Heart right ventricle (tissue), 16 donors: ENCODE measurements at places on chromosomes 3 and 15. TPM values are rescaled to one million over a fixed set of nuclear protein-coding genes. Genes with fewer than 3 reads are reported as not detected.

DNA sequence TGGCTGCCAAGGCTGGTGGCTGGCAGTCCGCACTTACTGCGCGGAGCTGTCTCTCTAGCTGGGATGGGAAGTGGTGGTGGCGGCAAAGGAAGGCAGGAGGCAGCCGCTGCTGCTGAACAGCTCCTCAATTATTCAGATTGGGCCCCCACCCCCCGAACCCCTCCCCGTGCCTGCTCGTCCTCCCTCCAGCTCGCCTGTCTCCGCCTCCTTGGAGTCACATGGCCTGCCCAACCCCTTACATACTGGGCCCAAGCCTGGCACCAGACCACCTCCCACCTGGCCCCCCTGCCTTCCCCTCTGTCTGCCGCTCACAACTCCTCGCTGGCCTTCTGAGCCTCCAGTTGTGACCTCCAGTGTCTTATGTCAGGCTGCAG, at the start of gene SLC7A14:
TSS of gene SLC7A14 (minus strand) at position 139 of the 374 bp plus-strand sequence. CDS start 59,139 bp downstream, outside the sequence.
- no peak for DNase-seq

GRCh38 chr3:196057760-196058331, 24.0 kb downstream of the TFRC start:
- no peak for DNase-seq

GRCh38 chr15:81313686-81314085, 10.3 kb downstream of the STARD5 start:
- no peak for DNase-seq

DNA sequence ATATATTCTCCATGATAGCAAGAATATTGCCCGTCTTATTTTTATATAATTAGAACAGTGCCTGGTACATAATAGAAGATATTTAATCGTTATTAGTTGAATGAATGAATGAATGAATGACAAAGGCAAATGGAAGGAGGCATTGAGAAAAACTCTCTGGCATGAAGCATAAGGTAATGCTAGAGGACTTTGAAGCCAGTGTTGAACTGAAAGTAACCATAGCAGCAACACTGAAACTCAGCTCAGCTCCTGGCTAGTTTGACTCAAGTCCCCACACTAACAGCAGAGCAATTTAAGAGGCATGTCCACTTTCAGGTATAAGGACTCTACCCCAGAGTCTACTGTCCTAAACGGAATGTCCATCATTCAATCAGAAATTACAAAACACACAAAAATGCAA, 227.0 kb downstream of the CPNE4 start:
- no peak for DNase-seq

GRCh38 chr3:124075753-124076152, 83.8 kb upstream of the ROPN1 start:
- no peak for DNase-seq

GRCh38 chr3:178456621-178457285, 79.5 kb upstream of the KCNMB2 start:
- DNase-seq: no peak

DNA sequence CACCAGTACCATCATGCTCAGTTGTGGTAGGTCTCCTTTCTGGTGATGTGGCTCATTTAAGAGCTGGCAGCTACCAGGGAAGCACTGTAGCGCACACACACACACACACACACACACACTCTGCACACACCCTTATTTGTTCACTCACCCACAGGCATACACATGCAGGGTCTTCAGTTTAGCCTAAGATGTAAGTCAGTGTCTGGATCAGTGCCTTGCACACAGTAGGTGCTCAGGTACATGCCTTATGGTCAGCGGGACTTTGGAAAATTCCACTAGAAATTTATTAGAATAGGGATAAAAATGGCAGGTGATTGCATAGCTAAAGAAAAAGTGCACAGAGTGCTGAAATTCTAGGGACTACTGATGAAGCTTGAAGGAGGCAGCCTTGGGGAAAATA, 23.6 kb downstream of the XYLB start:
- DNase-seq: no peak

GRCh38 chr15:75697523-75697922, 15.1 kb downstream of the CSPG4 start:
- DNase-seq: no peak

- no peak for DNase-seq
Observed at GRCh38 chr15:92925454-92925853, 25.3 kb downstream of the CHD2 start.

DNA sequence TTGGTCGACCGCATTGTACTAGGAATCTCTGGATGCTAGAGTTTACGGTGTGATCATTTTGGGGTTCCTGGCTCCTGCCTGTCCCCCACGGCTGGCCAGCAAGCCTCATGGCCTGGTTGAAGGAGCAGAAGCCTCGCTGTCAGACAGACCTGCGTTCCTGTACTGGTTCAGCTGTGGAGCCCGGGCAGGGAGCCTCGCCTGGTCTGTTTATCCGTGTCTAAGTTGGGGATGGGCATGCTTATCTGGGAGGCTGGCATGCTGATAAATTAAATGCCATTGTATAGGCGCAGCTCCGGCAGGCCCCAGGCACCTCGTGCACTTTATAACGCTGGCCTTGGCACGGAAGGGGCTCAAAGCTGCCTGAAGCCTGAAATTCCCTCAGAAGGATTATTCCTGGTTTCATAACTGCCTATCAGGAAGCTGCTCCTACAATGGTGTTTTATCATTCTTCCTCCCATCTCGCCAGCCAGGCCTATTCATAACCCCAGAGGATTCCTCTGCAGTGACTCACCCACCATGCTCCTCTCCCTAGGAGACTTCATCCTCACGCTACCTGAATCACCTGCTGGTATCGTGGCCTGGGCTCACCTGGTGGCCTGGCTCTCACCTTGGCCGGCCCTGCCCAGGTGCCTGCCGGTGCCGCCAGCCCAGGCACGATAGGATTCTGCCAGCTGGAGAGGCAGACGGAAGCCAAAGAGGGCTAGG, 110.9 kb downstream of the ASB7 start:
- no peak for DNase-seq

DNA sequence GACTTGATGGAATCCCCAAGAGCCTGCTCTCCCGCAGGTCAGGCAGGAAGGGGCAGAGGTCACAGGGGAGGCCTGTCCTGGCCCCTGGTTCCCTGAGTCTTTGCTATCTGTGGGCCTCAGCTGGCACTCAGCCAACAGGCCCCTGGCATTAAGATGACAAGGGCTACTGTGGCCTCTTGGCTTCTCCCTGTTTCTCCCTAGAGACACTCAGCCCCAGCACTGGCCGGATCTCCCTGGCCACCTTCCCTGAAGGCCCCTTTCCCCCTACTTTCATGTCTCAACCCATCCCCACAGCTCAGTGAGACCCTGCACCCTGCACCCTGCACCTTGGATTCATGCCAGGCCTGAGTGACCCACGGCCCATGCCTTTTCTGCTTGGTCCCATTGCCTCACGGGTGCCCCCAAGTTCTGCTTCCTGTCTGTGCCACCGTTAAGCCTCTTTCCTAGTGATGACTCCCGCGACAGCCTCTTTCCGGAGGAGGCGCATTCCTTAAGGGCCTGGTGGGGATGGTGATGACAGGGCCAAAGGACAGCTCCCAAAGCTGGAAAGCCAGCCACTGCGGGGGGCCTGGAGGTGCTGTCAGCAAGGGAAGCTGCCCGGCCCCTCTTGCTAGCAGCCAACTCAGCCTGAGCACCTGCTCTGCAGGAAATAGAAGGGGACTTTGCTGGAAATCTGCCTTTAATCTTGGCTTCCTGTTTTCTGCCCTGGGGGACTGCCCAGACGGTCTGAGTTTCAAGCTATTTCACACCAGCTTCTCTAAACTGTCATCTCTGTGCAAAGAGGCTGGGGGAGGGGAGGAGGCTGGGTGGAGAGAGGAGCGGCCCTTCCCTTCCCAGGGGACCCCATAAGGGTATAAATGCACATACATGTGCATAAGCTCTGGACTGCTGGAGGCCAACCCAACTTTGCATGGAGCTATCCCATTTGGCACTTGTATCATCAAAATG, 4.8 kb upstream of the CSK start:
- DNase-seq: no peak

GRCh38 chr3:123467046-123467445, 18.2 kb upstream of the ADCY5 start:
- DNase-seq: no peak

- DNase-seq: no peak
Observed at GRCh38 chr3:157190380-157190872, 30.5 kb upstream of the CCNL1 start.

GRCh38 chr3:48428572-48429316, 1.1 kb downstream of the PLXNB1 start:
- peak; percentile 46 for DNase-seq

DNA sequence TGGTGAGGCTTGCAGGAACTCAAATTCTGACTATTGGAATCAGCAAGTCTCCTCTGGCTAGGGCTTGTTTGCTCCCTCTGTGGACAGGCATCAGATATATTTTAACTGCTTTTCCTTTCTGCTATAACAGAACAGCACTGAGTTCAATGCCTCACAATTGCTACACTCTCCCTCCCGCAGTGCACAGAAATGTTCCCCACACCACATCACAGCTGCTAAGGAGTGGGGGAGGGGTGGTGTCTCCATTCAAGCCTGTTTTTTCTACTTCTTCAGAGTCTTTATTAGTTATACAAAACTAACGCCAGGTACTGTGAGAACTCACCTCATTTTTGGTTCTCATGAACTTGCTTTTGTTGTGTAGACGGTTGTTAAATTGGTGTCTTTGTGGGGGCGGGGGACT, 68.5 kb downstream of the BCHE start:
- no peak for DNase-seq

DNA sequence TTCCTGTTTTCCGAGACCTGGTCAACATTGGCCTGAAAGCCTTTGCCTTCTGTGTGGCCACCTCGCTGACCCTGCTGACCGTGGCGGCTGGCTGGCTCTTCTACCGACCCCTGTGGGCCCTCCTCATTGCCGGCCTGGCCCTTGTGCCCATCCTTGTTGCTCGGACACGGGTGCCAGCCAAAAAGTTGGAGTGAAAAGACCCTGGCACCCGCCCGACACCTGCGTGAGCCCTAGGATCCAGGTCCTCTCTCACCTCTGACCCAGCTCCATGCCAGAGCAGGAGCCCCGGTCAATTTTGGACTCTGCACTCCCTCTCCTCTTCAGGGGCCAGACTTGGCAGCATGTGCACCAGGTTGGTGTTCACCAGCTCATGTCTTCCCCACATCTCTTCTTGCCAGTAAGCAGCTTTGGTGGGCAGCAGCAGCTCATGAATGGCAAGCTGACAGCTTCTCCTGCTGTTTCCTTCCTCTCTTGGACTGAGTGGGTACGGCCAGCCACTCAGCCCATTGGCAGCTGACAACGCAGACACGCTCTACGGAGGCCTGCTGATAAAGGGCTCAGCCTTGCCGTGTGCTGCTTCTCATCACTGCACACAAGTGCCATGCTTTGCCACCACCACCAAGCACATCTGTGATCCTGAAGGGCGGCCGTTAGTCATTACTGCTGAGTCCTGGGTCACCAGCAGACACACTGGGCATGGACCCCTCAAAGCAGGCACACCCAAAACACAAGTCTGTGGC, 16.9 kb downstream of the TMEM43 start:
- DNase-seq: peak; percentile 51

DNA sequence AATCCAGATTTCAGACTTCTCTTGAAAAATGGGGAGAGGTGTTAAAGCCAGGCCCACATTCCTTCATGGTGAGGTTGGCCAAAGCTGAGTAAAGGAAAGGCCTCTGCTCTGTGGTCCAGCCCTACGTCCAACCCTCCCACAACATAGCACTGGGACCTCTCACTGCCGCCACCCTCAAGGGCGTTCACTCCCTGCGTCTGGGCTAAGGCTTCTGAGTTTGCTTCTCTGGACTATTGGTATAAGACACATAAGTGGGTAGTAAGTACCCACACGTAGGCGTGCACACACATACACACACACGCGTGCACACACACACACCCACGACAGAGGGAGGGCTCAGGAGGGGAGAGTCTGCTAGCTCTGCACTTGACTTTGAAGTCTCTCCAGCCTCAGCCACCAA, 80.2 kb upstream of the PXYLP1 start:
- DNase-seq: no peak

DNA sequence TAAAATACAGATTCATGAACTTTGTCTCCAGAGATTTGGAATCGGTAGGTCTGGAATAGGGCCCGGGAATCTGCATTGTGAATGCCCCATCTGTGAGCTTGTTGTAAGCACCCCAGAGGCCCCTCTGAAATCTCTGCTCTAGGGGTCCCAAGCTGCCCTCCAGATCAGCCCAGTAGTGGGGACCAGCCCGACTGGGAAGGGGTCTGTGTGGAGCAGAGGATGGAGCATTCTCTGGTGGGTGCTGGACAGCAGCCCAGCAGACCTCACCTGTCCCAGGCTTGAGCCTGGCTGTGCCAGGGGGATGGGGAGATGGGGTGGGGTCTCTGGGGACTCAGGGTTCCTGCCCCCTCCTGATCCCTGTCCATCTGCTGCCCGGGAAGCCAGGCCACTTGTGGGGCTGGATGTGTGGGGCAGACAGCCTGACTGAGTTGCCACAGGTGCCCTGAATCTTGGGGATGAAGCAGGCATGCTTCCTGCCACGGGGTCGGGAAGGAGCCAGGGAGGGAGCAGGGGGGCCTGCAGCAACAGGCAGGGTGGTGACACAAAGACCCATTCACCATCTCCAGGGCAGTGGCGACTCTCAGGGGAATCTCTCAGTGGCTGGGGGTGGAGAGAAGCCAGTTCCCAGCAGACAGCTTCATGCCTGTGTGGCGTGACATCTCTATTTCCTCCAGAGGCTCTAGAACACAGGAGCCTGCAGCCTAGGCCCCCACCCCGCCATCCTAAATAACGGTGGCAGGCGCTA, 99.3 kb downstream of the WNT7A start:
- DNase-seq: no peak

The CACNA2D2 gene
- total RNA-seq: 0.95 TPM

The PLA1A gene
- 1.4 TPM for total RNA-seq

The NPAP1 gene
- total RNA-seq: not detected

The ROPN1 gene
- not detected for total RNA-seq

DNA sequence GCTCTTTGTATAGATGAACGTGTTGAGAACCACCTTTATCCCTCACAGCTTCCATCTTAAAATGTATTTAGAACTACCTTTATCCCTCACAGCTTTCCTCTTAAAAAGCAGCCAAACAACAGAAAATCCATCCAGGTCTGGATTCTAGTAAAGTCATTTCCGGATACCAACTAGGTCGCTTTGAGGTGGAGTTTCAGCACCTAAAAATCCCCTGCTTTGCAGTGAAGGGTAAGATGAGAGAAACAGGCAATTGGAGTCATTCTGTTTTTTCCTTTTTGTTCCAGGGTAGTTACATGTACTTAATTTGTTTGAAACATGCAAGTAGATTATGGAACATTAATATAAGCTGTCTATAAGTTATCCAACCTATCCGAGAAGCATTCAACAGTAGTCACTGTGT, 192.0 kb downstream of the UBE2E2 start:
- DNase-seq: no peak

The DOCK3 gene
- 4.9 TPM for total RNA-seq

- DNase-seq: peak; percentile 97
Observed at GRCh38 chr3:42772670-42773408, at the start of gene CCDC13. TSS of gene CCDC13 (minus strand) at chr3:42773253. CDS start at chr3:42758345, 14,908 bp downstream.

The COL6A6 gene
- total RNA-seq: 1.2 TPM
